Naive thymus-derived CD4-positive, alpha-beta T cell (primary cell): ENCODE measurements at places on chromosomes 1 and 21.

DNA sequence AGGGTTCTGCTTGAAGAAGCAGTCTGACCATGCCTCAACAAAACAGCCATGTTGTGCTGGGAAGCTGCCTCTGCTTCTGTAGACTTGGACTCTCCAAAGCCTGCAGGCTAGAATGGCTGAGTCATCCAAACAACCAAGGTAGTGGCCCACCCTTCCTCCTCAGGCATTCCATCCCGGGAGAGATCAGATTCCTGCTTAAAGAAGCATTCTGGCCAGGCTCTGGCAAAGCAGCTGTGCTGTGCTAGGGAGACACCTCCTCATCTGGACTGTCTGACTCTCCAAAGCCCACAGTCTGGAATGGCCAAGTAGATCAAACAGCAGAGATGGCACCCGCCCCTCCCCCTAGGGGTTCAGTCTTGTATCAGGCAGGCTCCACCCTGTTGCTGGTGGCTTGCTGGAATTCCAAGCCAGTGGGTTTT is 38.3 kb upstream of the F3 start:
- DNase-seq: no peak

- no peak for DNase-seq
These were observed 146.8 kb downstream of the COL11A1 start for GRCh38 chr1:102961549-102961948.

DNA sequence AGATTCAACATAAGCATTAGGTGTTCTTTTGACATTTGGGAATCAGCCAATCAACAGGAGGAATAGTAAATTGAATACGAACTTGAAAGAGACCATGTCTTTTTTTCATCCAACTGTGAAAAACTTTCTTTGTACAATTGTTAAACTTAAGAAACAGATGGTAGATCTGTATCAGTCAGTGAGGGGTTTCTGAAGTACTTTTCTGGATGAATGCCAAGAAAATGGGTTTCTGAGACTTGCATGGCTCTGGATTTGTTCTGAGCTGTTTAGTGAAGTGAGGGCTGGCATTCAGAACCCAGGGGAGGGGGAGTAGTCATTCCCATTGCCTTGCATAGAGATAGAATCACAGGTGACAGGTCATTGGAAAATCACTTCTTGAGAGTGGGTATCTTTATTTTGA is 37.4 kb downstream of the PTPRC start:
- peak; percentile 45 for DNase-seq

- DNase-seq: no peak
These were observed 107.8 kb downstream of the EDEM3 start for GRCh38 chr1:184646824-184647223.

GRCh38 chr1:36696261-36696940 is 213.7 kb upstream of the CSF3R start:
- DNase-seq: no peak

DNA sequence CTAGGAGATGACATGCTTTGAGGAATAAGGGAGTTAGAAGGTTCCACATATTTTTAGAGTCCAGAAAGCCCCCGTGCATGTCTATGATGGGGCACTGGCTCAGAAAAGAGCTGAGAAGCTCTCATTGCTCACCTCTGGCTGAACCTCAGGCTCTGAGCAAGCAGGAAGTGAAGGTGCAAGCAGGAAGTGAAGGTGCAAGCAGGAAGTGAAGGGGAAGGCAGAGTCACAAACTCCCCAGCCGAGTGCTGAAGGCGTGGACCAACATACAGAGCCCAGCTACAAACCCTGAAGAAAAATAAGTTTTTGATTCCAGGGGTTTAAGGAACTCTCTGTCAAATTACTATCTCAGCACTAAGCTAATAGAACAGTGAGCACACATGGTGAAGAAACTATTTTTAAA is 7.0 kb downstream of the KRTAP10-8 start:
- DNase-seq: peak; percentile 78

DNA sequence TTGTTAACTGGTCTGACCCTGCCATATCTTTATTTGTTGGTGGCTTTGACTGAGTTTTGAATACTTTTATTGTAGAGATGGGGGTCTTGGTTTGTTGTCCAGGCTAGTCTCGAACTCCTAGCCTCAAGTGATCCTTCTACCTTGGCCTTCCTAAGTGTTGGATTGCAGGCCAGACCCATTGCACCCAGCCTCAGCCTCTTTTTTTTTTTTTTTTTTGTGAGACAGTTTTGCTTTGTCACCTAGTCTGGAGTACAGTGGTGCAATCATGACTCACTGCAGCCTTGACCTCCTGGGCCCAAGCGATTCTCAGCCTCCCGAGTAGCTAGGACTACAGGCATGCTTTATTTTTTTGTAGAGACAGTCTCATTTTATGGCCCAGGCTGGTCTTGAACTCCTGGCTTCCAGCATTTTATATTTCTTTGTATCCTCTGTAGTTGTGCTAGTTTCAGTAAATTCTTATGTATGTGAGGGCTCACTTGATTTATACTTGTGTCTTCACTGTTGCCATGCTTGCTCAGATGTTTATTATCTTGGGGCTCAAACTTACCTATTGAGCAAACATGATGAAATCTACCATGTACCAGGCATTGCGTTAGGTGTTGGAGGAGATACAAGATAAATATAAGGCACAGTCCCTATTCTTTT is 24.1 kb downstream of the THRAP3 start:
- no peak for DNase-seq

DNA sequence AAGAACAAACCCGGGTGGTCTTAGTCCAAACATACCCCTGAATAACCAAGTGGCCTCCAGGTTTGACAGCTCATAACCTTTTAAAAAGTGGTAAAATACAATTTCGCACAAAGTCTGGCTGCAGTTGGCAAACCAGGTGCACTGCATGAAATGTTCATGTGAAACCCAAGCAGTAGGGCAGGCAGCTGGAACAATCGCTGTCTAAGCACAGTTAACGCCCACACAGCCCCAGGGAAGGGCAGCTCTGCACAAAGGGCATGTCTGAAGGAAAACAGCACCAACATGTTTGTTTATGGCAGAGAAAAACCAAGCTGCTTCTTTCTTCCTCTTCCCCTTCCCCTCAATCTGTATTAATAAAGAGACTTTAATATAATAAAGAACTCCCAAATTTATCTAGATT is 49.5 kb downstream of the KIAA1614 start:
- DNase-seq: no peak
